ENCODE measurements at places on chromosomes 7 and 10.

DNA sequence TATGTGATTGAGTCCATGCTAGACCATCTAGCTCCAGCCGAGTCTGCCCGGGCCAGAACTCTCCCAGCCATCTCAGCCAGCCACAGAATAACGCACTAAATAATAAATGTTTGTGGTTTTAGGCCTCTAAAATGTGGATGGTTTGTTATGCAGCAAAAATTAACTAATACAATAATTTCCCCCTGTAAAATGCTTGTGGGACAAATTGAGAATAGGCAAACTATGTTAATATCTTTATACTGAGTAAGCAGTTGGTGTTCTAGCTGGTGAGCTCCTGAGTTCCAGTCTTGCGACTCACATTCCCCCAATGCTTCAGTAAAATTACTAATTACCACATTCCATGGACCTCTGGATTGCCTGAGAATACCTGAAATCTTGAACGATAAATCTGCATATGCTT is 316.8 kb upstream of the NFE2L3 start:
- DNase-seq, result peak; percentile 83

DNA sequence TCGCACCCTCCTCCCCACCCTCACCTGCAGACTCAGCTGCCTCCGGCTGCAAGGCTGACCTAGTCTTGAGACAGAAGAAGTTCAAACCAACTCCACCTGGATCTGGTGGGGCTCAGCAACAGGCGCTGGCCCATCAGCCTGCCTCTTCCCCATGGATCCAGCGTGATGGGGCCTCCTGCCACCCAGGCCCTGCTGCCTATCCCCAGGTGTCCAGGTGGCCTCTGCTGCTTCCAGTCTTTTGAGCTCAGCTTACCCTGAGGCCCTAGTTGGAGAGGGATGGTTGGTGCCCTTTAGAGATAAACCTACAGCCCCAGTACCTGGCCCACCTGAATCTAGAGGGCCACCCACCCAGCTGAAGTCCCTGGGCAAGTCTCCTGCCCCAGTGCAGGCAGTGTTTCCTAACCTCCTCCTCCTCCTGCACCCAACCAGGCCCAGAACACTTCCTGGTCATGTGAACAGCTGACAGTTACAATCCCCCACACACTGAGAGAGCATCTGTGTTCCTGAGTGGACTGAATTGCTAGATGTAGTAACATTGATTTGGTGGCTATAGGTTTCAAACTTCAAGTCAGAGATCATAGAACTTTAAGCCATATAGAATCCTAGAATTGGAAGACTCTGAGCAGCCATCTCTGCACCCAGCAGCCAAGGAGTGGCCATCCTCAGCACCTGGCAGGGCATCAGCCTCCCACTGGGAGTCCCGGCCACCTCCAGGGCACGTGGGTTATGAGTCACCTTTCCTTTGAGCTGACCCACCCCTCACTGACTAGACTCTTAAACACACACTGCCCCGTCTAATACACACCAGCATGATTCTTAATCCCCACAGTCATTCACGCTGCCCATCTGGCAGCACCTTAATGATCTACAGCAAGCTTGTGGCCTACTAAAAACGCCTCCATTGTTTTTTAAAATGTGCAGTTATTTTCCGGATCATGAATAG is 51.9 kb downstream of the ALOX5 start:
- DNase-seq, result no peak

DNA sequence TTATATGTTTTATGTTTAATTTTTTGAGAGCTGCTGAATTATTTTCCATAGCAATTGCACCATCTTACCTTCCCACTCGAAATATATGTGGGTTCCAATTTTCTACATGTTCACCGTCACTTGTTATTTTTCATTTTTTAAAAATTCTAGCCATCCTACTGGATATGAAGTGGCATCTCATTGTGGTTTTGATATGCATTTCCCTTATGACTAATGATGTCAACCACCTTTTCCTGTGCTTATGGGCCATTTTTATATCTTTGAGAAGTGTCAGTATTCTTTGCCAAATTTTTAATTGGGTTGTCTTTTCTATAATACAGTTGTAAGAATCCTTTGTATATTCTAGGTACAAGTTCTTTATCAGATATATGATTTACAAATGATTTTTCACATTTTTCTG is 27.8 kb downstream of the NHLRC2 start:
- no peak for DNase-seq

DNA sequence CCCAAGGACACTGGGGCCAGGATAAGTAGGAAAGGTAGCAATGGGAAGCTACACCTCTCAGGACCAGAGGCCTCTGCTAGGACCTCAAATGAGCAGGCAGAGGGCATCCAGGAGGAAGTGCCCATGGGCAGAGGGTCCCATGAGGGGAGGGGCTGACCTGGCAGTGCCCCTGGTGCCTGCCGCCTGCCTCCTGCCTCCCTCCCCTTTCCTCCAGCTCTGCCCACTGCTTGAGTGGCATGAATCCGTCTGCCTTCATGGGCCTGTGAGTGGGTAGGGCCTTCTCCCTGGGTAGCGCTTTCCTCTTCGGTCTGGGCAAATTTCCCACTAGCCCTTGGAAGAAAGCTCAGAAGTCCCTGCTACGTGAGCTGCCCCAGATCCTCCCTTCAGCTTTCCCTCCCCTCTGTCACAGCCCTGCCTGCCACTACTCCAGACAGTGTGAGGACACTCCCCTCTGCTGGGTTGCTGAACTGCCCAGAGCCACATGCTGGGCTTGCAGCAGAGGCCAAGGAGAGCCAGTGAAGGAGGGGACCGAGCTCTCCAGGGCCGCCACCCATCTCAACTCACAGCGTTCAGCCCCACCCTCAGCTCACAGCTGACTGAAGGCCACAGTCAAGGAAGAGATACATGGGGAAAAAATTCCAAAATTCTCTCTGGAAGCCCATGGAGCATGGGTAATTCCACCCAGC is 141.4 kb downstream of the ARHGAP22 start:
- peak; percentile 66 for DNase-seq

DNA sequence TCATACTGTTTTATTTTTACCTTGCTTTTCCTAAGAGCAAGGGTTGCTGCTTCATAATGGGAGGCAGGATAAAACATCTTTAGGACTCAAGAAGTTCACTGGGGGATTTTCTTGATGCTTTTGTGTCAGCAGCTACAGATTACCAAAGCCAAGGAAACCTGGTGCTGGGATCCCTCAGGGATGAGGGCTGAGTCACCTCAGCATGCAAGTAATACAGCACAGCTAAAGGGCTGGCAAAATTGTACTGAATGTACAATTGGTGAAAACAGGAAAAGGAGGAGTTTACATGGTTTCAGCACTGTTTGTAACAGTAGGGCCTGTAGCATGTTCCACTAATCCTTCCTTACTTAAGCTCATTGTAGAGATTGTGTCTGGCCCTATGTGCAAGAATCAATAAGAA is 1056.8 kb downstream of the SORCS1 start:
- DNase-seq, result peak; percentile 57

GRCh38 chr10:533186-533585 is 156.3 kb downstream of the DIP2C start:
- DNase-seq, result no peak

DNA sequence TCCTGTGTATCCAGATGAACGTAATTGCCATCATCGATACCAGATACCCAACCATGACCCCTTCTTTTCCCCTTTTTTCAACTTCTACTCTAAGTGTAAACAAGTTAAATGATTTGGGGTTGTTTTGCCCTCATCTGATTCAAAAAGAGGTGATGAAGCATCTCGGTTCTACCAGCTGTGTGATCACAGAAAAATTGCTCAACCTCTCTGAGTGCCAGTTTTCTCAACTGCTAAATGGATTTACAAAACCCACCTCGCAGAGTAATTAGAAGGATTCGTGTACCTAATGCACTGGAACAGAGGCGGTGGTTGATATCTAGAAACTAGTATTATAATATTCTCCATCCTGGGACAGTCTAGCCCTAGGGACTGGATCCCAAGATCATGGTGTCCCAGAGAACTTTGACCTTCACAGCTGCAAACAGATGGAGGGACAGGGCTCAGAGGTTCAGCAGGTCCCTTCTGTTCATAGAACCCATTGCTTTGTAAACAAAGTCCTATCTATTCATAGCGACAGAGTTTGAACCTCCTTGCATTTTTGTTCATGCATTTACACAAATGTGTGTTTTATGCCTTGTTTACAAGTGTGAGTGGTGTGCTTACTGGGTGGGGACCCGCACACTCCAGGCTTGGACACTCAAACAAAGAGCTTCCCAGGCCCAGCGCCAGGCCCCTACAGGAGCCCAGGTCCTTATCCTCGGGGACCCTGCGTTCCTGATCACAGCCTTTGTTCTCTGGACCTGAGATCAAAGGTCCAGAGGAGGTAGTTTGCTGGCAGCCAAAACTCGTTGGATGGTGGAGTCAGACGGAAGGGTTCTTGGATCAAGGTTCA is 46.4 kb downstream of the CALML3 start:
- no peak for DNase-seq

DNA sequence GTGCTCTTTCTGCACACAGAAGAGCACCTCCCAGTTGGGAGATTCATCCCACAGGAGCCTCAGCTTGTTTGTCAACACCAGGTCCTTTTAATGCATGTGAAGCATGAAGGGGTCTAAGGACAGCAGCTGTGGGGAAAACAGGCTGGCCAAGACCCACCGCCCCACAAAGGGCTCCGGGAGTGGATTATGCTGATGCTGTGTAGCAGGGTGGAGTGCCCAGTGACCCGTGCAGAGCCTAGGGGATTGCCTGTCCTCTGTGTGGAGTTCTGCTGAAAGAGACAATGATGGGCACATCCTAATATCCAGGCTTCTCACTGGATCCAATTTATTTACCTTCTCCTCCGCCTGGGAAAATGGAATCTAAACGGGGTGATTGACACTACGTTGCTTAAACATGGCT is 74.0 kb downstream of the PIP4K2A start:
- no peak for DNase-seq

- no peak for DNase-seq
These were observed 28.8 kb downstream of the ARL4A start for GRCh38 chr7:12716134-12716681.

GRCh38 chr7:8261711-8262695 is at the start of gene ICA1:
ICA1 (minus strand) TSS chr7:8262167; CDS start chr7:8235926, 26,241 bp downstream.
- peak; percentile 30 for DNase-seq

DNA sequence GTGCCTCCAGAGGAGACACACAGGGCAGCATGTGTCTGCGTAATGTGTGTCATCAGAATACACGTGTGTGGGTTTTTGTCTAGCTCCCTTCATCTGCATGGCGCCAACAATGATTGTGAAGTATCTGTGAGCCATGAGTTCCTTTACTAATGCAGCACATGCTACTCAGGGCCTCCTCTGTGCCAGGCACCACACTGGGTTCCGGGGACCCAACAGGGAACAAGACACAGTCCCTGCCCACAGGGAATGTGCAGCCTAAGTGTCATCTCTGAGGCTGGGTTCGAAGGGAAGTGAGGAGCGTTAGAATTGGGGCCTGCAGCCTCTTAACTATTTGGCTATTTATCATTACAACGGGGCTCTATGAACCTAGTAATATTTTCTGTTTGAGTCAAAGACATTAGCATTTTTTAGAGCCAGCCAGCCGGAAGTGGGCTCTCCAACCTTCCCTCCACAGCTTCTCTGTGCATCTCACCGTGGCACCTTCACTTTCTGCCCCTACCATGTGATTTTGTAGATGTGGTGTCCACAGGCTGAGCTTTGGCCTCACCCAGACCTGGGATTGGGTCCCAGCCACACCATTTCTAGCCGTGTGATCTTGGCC is 43.9 kb upstream of the SRGN start:
- DNase-seq, result no peak

- DNase-seq, result no peak
These were observed 718.2 kb downstream of the LRMDA start for GRCh38 chr10:76149602-76150138.

- DNase-seq, result peak; percentile 25
These were observed 58.8 kb downstream of the INSIG1 start for GRCh38 chr7:155356323-155357105.

DNA sequence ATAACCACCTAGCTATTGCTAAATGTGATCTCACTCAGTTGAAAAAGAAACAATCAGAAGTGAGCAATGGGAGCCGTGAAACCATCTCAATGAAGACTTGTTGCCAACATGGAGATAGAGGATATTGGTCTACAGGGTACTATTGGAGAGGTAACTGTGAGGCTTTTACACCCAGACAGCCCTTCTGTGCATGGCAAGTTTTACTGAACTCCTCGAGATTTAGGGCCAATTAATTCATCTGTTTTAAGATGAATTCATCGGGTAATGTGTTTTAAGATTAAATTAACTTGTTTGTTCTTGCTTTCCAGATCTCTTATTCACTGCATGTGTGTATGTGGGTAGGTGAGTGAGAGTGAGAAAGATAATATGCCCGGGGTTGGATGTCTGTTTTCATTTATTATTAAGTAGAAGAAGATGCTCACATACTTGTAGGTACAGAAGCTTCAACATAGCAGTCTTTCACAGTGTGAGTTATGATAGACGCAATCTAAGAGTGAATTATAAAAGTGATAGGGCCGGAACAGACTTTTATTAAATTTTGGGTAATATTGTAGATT is 323.8 kb downstream of the EXOC4 start:
- DNase-seq, result no peak

- no peak for DNase-seq
These were observed 449.9 kb downstream of the POM121L12 start for GRCh38 chr7:53485354-53485753.

GRCh38 chr10:126387041-126387921 is 996 bp downstream of the ADAM12 start:
- peak; percentile 80 for DNase-seq

- no peak for DNase-seq
These were observed 140.0 kb downstream of the ITGB8 start for GRCh38 chr7:20470726-20471125.

DNA sequence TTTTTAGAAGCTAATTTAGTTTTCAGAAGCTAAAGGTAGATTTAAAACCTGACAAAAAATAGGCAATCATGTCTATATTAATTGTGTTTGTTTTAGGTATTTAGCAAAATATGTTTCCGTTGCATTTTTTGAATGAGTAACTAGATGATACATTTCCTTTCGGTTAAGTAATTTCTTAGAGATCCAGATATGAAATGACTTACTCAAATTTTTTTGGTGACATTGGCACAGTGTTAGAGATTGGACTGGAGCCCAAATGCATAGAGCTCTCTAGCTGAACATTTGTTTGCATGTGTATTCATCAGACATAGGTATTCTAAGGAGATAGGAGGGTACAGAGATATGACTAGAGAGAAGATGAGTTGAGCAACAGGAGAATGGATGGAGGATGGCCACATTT is 1.9 kb downstream of the BUB3 start:
- DNase-seq, result peak; percentile 68

DNA sequence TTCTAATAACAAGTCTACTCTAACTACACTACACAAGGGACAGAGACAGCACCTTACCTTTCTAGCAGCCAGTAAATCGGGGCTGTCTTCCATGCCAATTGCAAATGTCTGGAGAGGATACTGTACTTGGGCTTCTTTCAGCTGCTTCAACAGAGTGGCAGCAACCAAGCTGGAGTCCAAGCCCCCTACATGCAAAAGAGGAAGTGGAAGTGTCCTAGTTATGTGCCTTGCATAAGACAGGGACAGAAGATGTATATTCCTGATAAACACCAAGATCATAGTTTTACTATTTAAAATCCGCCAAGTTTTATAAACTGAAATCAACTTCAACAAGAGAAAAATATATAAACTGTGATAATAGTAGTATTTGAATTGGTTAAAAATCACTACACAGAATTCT is 14.0 kb downstream of the ASNS start:
- no peak for DNase-seq

- no peak for DNase-seq
These were observed 118.4 kb downstream of the CNOT4 start for GRCh38 chr7:135391514-135391913.

- DNase-seq, result peak; percentile 25
These were observed 256.3 kb upstream of the MINDY3 start for GRCh38 chr10:16116404-16117304.
